Bone marrow (tissue), 2 donors: ENCODE measurements at places on chromosomes 12 and 14.

DNA sequence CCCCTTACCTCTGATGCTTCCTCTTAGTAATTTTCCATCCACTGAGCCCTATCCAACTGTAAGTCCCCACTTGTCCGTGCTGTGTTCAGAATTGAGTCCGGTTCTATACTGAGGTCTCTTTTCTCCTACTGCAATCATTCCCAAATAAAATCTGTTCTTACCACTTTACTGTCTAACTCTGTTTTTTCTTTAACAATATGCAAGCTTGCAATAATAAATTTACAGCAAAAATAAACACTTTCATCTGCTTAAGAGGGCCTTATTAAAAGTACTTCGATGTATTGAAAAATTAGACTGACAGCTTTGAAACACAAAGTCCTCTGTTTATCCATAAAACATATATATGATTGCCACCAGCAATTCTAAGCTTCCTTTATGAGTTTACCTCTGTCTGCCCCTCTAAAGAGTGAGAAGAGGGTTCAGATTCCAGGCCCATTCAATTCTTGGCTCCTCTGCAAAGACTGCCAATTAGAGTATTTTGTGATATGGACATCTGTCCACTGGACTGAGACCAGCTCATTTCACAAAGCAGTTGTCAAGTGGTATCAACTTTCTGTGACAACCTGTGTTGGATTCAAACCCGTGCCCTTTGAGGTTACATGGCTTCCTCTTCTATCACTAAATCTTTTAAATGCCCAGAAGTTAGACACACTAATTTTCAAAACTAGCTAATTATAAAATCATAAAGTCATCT, 39.9 kb upstream of the G2E3 start:
- DNase-seq = no peak

- no peak for DNase-seq
Measured at GRCh38 chr12:45284096-45284901, 68.4 kb downstream of the ANO6 start.

GRCh38 chr12:77940011-77940423, 109.3 kb downstream of the NAV3 start:
- no peak for DNase-seq

- no peak for DNase-seq
Measured at GRCh38 chr14:24181371-24182077, 7.1 kb downstream of the IPO4 start.

GRCh38 chr14:49959822-49960408, 67.0 kb downstream of the ARF6 start:
- no peak for DNase-seq

GRCh38 chr12:4270831-4271716, 2.5 kb upstream of the CCND2 start:
- DNase-seq = peak; percentile 28

GRCh38 chr14:93049315-93049714, 66.4 kb downstream of the ITPK1 start:
- DNase-seq = no peak

DNA sequence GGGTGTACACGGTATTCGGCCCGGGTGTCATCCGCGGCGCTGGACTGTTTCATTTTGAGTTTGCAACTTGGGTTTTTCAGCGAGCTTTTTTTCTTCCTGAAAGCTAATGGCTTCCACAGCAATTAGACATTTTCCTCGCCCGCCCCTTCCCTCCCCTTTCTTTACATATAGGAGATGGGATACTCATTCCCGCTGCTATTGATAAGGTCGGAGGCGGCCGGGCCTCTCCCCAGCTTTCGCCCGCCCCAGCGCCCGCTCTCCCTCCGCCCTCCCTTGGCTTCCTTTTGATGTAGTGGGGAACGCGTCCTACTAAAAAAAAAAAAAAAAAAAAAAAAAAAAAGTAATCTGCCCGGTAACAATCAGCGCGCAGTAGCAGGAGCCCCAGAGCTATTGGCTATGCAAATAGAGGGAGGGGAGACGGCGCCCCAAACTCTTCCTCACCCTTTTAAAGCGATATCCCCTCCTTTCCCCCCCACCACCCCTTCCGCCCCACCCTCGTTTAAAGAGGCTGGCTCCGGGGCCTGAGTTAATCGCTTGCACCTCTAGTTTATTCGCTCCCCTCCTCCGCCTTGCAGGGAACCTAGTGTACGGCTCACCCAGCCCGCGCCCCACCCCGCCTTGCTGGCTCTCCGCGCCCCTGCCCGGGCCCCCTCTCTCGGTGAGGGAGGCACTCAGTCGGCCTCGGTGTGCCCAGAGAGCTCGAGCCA, 1.7 kb upstream of the CCND2 start:
- DNase-seq = peak; percentile 81

GRCh38 chr14:95480109-95480886, 36.2 kb downstream of the SYNE3 start:
- no peak for DNase-seq
